ENCODE measurements at places on chromosomes 2 and 18.
A peak's percentile ranks its signal among the peaks of the same experiment; 100 is the strongest.

DNA sequence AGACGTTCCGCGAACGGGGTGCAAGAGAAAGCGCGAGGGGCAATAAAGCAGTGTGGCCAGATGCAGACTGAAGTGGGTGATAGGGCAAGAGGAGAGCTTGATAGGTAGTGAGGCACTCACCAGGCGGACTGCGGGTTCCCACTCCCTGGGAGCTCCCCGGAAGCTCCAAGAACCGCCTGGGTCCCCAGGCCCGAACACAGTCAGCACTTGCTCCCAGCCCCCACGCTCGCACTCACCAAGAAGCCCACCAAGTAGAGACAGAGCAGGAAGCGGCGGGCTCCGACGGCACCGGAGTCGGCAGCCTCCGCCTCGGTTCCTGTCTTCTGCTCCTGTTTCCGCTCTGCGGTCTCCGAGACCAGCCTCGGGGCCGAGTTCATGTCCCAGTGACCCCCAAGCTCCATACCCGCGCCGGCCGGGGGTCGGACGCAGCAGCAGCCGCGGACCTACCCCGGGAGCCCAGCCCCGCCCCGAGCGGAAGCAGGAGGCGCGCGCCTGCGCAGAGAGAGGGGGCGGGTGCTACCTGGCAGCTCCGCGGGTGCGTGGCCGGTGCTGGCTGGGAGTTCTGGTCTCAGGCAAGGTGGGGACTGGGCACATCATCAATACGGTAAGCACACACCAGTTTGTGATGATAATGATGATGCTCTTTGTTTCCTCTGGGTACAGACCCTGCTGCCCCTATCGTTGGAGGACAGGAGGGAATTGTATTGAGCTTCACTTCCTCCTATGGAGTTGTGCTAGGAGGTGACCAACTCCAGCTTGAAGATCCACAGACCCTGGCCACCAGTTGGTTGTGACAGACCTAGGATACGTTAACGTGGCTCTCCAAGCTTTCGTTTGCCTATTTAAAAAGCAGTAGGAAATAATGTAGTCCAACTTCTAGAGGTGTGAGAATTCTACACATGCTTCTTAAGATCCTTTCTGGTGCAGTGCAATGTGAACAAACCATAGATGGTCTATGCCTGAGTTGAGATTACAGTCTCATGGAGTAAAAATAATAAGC, 25.1 kb upstream of the TMEM182 start:
- DNase-seq, result peak; percentile 80

DNA sequence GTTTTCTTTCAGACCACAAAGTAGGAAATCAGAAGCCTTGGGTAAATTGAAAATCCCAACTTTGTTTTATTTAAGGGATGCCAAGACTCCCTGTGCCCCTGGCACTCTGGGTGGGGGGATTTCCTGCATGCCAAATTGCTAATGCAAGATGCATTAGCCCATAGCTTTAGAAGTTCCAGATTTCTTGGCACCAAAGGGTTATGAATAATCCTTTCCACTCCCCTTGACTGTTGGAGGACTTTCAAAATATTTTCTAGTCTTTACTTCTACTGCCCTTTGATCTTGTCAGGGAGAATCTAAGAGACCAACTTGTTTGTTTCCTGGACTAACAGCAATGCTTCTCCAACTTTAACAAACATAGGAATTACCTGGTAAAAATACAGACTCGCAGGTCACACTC, 81.8 kb upstream of the TGIF1 start:
- DNase-seq, result no peak

GRCh38 chr2:163723881-163724280, 11.9 kb downstream of the FIGN start:
- DNase-seq, result no peak

- no peak for DNase-seq
Measured at GRCh38 chr2:47704287-47704686, 78.7 kb upstream of the MSH6 start.

- DNase-seq, result no peak
Measured at GRCh38 chr2:234492717-234493485, 4.0 kb downstream of the ARL4C start.

- no peak for DNase-seq
Measured at GRCh38 chr18:79460481-79461300, 65.0 kb downstream of the NFATC1 start.

GRCh38 chr2:6103372-6103771, 411.2 kb downstream of the SOX11 start:
- DNase-seq, result no peak

GRCh38 chr2:143142598-143142997, 13.4 kb downstream of the ARHGAP15 start:
- DNase-seq, result no peak

GRCh38 chr2:60612033-60612432, 58.6 kb upstream of the BCL11A start:
- DNase-seq, result no peak

DNA sequence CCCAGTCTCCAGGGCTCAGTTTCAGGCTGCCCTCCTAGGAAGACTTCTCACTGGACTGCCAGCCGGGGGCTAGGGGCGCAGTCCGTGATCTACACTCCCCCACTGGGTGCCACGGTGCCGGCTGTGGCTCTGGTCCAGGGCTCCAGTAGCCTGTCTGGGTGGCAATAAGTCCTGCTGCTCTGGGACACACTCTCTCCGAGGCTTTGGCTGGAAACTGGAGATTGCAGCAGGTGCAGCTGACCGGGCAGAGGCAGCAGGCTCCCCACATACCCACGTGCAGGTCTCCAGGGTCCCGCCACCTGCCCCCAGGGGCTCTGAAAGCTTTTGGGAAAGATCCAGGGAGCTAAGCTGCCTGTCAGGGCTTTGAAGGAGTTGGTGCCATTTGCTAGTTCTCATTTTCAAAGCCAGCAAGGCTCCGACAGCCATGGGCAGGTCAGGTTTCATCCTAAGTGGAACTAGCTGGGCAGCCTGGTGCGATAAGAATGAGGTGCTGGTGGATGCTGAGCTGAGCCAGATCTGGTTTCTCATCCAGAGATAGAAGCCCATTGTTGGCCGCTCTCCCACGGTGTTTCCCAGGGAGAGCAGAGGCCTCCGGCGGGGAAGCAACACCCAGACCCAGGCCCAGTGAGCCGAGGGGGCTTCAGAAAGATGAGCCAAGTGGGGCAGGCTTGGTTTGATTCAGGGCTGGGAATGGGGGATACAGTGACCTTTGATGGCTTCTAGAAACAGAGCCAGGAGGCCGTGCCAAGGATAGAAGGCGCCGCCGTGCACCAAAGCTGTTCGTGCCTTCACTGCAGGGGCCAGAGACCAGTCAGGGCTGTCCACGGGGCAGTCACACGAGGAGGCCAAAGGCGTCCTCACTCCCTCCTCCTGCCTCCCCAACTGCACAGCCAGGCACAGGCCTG, 141.7 kb upstream of the GPC1 start:
- peak; percentile 1 for DNase-seq

DNA sequence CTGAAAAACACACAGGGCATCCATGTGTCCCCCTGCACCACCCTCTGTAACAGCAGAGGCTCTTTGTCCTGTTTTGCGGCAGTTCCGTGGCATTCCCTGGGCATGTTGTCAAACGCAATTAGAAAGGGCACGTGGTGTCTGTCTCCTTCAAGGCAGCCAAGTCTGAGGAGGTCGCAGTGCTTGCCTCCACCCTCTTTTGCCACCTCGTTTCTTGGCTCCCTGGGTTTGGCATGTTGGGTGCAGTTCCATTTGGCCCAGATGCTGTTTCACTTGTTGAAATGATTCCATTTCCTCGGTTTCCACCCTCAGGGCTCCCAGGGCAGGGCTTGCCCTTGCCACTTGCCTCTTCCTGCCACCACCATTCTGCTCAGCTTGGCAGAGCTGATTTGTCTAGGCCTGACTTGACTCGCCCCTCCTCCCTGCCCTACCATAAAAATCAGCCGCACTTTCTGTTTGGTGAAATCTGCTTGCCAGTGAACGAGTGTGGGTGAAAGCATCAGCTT, 12.4 kb downstream of the CCL20 start:
- no peak for DNase-seq

DNA sequence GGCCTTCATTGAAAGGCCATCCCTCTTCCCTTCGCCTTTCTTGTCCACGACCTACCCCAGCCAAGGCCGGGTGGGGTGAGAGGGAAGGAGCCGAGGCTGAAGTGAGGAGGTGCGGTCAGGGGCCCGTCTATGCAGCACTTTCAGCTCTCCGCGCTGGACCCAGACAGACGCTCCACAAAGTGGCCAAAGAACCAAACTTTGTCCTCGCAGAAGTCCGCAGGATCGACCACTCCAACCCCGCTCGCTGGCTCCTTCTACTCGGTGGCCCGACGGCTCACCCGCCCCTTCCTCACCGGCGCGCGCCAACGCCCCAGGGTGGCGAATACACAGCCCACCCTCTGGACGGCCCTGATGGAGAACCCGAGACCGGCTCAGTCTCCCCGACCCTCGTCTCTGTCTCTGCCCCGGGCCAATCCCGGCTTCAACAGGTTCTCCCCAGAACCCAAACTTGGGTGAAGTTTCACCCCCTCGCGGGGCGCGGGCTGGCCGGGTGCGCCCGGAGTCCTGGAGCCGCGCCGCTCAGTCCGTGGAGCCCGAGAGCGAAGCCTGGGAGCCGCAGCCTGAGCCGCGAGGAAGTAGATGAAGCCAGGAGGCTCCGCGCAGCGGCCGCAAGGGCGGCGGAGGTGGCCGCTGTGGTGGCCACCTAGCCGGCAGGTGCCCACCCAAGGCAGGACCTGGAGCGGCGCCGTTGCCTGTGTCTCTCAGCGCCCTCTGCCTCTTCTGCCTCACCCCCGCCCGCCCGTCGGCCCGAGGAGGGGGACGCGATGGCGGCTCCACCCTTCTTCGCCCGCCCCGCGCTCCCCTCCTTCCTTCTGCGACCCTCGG, 26.7 kb upstream of the ALPP start:
- DNase-seq, result no peak

DNA sequence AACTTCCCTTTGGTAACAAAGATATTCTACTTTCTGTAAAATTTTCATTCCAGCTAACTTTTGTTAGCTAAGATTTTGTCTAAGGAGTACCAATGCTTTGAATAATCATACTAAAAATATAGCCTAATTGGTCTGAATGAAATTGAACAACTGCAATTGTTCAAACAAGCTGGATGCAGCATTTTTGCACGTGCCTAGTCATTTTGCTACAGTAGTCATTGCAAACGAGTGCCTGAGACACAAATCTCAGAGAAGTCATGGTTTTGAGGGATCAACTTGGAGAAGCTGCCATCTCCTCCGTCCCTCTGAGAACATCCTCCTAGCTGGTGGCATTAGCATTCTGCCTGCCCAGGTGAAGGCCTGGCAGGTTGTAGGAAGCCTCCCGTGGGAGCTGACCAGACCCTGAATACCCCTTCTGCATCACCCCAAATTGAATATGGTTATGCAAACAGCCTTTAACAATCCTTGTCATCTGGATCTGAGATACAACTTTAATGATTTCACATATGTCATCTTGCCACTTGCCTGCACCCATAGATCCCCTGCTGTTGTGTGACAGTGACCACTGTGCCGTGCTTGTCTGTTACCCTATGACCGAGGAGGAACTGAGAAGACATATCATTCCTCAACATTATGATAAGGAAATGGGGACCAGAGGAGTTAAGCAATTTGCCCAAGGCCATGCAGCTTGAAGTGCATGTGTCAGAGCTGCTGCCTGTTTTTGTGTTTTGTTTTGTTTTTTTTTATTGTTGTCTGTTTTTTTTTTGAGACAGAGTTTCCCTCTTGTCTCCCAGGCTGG, 29.1 kb upstream of the MGAT4A start:
- DNase-seq, result no peak

GRCh38 chr2:9666306-9666705, 35.5 kb upstream of the YWHAQ start:
- DNase-seq, result no peak

- no peak for DNase-seq
Measured at GRCh38 chr2:70895998-70896764, 39.5 kb upstream of the ATP6V1B1 start.

GRCh38 chr2:84839851-84840250, 41.0 kb downstream of the TRABD2A start:
- no peak for DNase-seq

GRCh38 chr18:46397174-46397573, 259.8 kb downstream of the LOXHD1 start:
- no peak for DNase-seq

DNA sequence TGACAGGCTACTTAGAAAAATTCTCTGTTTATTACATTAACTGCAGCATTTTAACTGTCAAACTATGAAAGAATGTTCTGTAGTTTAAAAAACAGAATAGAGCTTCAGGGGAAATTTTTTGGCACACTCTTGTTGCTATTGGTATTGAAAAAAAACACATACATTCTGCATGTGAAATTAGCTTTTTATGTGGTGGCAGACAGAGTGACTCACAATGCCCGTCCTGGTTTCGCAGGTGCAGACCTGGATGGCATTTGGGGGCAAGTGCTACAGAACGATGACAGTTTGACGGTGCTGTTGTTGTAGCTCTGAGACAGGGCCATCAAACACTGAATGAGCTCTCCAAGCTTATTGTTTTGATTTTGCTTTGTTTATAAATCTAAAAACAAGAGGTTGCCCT, 105.0 kb upstream of the MAP3K20 start:
- no peak for DNase-seq

DNA sequence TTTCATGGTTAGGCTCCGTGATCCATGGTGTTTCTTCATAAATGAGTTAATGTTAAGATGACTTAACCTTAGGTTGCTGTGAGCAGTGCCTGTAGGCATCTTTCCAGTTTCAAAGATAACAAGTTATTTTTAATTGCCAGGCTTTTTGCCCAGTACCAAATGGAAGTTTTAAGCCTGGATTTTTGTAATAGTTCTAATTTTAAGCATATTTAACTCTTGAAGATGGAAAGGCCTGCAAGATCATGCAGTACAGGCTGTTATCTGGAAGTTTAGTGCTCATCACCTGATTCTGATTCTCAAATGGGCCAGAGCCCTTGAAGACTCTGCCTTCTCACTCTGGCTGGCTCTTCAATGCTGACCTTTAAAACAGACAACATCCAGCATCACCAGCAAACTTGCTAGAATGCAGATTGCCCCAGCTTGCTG, 141.3 kb downstream of the NCK2 start:
- DNase-seq, result no peak

DNA sequence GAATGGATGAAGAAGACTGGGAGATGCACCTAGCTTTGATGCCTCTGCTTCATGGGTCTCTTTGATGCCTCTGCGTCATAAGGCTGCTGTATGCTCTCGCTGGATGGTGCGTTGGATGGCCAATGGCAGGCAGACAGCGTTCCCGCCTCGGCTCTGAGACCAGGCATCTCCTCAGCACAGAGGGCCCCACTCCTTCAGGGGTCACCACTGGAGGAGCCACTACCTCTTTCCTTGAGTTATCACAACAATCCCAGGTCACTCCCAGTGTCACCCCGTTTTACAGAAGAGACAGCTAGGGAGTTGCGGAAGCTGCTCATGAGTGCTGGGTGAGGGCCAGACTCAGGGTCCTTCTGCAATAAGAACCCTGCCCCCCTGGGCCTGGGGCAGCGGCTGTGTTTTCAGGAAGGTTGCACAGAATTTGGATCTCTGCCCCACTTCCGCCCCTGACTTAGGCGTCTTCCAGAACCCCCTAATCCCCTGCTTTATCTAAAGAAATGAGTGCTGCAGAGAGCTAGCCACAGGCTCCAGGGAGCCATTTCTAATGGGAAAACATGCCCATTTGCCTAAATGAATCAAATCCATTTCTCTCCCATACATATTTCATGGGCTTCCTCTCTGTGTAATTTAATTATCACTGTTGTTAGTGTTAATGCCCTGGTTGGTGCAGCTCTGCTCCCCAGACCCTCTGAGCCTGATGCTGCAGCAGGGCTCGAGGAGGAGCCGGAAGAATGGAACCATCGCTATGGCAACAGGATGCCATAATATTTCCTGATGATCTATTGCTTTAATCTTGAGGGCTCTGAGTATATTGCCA, 131.8 kb upstream of the HS6ST1 start:
- DNase-seq, result no peak

GRCh38 chr2:106156305-106157296, 37.5 kb downstream of the UXS1 start:
- DNase-seq, result no peak

Data from mucosa of gallbladder (tissue), 1 donor.